COLO829 (cell line): ENCODE measurements at places on chromosomes 7 and 10.

- no peak for DNase-seq
Measured at GRCh38 chr7:66330961-66331360, 125.8 kb downstream of the TPST1 start.

DNA sequence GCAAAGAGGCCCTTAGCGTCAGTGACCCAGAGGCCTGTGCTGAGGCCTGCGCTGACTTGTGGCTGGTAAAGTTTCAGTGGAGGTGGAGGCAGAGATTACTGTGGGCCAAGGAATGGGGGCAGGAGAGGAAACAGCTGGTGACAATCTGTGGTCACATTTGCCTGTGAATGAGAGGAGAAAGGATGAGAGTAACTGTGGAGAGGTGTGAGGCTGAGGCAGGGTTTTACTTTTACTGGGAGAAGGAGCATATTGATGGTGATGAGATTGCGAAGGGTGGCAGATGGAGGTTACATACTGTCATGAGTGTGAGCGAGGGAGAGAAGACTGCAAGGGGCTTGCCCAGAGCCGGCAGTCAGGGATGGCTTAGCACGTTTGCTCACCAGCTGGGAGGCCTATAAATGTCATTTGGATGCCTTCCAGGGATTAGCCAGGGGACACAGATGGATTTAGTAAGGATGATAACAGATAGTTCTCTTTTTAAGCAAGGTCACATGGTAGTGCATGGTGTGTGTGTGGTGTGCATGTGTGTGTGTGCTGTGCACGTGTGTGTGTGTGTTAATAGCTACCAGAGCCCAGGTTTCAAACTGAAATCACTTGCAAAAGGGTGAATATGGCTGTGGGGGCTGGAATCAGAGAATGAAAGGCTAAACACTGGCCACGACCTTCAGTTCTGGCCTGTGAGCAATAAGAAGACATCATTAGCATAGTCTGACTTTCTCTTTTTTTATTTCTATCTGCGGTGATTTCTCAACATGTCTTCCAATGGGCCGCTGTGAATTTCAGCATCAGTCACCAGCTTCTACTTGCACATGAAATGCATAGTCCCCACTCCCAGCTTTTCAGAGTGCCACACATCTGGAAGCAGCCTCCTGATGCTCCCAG, 291.5 kb upstream of the ZNF32 start:
- no peak for DNase-seq

DNA sequence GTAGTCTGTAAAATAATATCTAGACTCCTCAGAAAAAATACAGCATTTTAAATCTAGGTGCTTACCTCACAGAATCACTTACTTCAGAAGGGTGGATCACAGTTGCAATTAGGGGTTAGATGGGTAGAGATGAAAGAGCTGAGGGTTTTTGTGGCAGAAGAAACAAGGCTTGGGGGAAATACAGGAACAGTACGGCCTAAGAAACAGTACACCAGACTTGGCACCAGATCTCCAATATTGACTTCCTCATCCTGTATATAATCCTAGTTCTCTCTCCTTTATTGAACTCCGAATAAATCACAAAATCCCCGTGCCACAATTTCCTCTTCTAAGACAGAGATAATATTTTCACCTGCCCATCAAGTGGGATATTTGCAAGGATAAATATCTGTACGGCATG, 14.3 kb downstream of the CEP41 start:
- no peak for DNase-seq

DNA sequence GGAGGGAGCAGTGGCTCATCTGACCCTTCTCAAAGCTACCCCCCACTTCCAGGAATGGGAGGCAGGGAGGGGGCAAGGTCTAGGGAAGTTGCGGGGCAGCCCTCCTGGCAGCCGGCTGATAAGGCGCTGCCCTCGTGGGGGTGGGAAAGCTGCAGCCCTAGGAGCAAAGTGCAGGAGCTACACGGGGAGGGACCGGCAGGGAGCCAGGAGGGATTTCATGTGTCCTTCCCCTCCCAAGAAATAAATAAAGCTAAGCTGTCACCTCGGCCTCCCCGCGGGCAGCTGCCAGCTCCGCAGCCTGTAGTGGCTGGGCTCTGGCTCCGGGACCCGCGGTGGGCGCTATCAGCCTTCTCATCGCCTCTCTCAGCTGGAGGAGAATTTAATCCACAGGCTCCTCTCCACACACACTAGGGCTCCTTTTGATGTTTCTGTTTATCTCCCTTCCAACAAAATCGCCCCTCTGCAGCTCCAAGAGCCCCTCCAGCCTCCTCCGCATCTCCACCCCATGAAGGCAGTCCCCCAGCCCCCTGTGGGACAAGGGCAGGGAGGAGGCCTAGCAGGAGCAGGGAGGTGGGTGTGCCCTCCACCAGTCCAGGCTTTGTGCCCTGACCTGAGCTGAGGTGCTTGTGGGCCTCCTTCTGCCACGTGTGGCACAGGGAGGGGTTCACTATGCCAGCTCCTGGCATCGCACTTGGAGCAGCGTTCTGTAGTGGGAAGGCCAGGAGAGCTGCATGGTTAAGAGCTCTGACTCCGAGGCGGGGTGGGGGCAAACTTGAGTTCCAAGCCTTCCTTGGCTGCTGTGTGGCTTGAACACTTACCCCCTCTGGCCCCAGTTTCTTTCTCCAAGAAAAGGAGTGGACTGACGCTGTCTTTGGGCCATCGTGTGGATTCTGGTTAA, 80.5 kb downstream of the C10orf105 start:
- no peak for DNase-seq

DNA sequence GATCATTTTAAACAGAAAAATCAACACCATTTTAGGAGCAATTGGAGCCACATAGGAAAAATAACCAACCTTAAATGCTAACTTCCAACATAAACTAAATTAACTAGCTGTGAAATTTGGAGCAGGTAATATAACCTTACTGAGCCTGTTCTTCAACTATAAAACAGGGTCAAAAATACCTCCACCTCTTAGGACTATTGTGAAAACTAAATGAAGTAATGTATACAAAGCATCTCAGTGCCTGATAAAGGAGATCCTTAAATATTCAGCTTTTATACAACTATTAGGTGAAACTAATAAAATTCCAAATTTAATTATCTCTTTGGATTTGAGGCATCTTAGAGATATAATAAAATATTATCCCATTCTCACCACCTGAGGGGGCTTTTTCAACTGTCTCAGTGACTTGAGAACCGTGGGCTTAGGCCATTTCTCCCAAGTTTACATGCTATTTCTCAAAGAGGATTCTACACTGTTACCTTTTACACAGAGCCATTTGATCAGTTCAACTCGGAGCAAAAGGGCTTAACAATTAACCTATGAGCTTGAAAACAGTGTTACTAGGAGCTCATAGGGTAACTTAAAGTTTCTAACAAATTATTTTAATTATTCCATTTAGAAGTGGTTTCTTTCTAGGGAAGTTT, 165.0 kb upstream of the ASAH2 start:
- DNase-seq, result no peak

DNA sequence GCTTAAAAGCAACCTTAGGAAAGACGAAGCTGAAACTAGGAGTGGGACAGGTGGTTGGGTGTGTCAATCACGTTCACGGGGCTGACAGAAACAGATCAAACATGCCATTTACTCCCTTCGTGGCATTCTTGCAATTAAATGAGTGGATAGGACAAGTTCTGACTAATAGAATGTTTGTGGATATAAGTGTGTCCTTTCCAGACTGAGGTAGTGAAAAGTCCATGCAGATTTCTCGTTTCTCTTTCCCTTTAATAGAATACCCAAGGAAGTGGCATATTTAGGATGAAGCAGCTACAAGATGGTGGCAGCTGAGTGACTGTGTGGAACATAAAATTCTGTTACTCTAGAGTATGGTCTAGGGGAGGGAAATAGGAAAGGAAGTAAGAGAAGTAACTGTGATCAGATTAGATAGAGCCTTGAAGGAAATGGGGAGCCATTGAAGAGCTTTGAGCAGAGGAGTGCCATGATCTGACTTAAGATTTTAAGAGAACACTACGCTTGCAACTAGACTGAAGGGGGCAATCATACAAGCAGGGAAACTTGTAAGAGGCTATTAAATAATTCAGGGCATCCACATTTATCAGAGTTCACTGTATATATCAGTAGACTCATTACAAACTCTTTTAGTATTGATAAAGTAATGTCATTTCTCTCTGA, 46.3 kb upstream of the HYAL4 start:
- no peak for DNase-seq

DNA sequence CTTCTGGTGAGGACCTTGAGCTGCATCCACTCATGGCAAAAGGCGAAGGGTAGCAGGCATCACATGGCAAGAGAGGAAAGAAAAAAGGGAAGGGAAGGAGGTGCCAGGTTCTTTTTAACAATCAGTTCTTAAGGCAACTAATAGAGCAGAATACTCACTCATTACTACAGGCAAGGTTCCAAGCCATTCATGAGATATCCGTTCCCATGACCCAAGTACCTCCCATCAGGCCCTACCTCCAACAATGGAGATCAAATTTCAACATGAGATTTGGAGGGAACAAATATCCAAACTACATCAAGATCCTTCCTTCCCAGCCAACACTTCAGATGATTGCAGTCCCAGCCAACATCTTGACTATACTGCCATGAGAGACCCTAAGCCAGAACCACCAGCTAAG, 38.9 kb upstream of the YAE1 start:
- no peak for DNase-seq
